ENCODE measurements at places on chromosomes 12 and 14.

DNA sequence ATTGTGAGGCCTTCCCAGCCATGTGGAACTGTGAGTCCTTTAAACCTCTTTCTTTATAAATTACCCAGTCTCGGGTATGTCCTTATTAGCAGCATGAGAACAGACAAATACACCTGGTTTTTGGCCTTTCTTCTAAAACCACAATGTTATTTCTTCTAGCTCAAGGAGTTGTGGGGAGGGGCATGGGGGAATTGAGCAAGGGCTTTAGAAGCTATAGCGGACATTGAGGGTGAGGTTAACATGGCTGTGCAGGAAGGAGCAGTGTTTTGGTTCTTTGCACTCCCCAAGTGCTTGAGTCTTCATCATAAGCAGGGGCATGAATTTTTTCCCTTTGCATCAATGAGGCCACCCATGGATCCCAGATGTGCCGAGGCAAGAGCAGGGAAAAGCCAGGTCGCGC lies 86.8 kb downstream of the SPRING1 start:
- no peak for DNase-seq

DNA sequence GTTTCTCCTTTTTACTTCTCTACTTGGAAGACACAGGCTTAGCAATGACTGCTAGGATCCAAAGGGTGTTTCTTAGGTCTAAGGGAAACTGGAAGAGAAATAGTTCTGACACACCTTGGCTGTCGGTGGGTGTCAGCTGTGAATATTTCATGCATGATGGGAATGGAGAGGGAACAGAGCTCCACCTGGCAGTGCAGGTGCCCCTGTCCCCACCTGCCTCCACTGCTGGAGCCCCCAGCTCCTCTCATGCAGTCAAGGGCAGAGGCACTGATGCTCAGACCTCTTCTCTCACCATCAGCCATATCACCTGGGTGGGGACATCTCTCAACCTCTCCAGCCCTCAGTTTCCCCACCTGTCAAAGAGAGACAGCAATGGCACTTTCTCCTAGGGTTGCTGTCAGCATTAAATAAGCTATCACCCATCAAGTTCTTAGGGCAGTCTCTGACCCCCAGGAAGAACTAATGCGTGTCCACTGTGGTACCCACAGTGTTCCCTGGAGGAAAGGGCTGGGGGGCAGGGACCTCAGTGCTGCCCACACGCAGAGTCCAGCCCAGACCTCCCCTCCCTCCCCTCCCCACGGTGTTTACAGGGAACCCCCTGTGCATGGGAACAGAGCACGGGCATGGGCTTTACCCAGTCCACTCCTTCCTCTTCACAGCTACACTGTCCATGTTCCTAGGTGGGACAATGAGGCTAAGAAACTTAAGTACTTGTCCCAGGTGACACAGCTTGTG lies 69.1 kb downstream of the C14orf132 start:
- no peak for DNase-seq

- no peak for DNase-seq
Measured at GRCh38 chr12:6603095-6603567, 4.0 kb downstream of the CHD4 start.

DNA sequence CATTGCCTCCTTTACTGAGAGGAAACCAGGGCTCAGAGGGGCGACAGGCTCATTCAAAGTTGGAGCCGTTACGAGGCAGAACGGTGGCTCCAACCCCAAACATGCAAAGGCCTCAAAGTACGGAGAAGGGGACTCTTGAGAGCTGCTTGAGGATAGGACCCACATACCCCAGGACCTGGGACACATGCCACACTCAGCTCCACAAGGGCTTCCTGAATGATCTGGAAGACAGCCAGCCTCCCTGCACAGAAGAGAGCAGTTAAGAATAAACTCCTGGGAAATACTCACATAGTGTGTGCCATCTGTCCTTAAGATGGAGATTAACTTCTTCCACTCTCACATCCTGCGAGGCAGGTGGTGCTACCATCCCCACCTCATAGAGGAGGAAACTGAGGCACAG lies 26.6 kb upstream of the NXPH4 start:
- no peak for DNase-seq

- no peak for DNase-seq
Measured at GRCh38 chr14:71952381-71953363, 20.4 kb downstream of the RGS6 start.

DNA sequence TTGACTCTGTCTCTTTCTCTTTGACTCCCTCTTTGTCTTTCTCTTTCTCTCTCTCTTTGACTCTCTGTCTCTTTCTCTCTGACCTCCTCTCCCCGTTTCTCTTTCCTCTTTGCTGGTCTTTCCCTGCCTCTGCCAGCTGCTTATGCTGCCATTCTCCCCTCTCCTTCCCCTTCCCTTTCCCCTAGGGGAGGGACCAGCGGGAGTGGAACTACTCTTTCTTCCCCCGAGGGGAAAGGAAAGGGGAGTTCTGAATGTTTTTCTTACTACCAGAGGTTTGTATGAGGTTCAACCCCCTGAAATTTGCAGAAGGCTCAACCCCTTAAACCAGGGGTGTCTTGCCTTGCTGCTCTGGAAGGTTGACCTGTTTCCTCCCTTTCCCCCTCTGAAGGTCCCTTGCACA lies 24.7 kb upstream of the RNASE1 start:
- no peak for DNase-seq

GRCh38 chr12:5963515-5963914 lies 18.5 kb upstream of the ANO2 start:
- no peak for DNase-seq

GRCh38 chr12:65460063-65460462 lies 181.6 kb downstream of the MSRB3 start:
- no peak for DNase-seq

- no peak for DNase-seq
Measured at GRCh38 chr12:68163560-68164081, 4.1 kb upstream of the IFNG start.

- DNase-seq, result no peak
Measured at GRCh38 chr12:91633206-91633605, 450.6 kb upstream of the DCN start.

GRCh38 chr14:103022685-103023044 lies 34.7 kb downstream of the CDC42BPB start:
- DNase-seq, result no peak

- DNase-seq, result no peak
Measured at GRCh38 chr14:97058074-97058467, 260.9 kb downstream of the VRK1 start.

DNA sequence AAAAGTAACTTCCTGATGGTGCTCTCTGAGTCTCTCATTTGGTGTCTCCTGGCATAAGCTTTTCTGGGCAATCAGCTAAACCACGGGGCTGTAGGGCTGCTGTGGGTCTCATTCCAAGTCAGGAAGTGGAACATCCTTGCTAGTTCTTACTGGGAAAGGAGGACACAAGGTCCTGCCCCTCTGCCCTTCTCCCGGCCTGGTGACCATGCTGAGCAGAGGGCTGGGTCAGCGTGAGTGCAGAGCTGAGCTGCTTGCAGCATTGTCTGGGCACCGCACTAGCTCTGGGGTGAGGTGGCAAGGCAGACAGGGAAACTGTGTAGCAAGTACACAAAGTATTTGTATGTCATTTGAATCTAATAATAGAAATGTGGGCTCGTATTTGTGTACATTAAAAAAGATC lies 45.0 kb upstream of the ASPG start:
- DNase-seq, result no peak

DNA sequence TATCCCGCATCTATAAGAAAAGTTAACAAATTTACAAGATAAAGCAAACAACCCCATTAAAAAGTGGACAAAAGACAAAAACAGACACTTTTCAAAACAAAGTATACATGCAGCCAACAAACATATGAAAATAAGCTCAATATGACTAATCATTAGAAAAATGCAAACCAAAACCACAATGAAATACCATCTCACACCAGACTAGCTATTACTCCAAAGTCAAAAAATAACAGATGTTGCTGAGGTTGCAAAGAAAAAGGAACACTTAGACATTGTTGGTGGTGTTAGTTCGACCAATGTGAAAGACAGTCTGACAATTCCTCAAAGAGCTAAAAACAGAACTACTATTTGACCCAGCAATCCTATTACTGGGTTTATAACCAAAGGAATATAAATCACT lies 968.6 kb upstream of the USP15 start:
- no peak for DNase-seq

DNA sequence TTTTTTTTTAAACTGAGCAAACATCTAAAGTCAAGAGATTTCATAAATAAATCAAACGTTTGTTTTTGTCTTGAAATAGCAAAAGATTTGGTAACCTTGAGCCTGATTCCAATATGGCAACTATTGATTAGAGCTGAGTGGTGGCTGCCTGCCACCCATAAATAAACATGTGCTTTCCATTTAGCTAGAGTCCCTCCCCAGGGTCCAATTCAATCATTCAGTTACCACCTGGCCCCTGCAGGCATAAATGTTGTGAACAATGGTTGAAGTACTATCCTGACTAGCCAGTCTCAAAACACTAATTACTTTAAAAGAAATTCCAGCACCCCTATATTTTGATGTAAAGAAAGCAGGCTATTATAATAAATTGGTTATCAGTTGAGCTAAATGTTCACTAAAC lies 129.7 kb upstream of the GRIP1 start:
- no peak for DNase-seq

- no peak for DNase-seq
Measured at GRCh38 chr12:103807561-103808238, 33.3 kb downstream of the NT5DC3 start.

DNA sequence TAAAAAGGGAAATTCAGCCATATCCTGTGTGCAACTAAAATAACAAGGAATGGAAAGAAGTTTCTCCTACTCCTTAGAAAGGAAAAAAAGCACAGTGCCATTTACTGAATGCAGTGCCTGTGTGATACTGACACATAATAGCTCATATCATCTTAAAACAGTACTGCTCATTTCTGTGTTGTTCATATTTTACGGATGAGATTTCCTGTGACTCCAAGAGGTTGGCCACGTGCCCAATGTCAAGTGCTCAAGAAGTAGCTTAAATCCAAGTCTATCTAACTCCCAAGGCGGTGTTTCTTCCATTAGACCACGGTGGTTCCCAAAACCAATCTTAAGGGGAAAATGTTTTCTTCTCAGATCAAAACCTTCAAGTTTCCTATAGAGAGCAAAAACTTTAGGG lies 20.0 kb downstream of the MAP3K9 start:
- no peak for DNase-seq

DNA sequence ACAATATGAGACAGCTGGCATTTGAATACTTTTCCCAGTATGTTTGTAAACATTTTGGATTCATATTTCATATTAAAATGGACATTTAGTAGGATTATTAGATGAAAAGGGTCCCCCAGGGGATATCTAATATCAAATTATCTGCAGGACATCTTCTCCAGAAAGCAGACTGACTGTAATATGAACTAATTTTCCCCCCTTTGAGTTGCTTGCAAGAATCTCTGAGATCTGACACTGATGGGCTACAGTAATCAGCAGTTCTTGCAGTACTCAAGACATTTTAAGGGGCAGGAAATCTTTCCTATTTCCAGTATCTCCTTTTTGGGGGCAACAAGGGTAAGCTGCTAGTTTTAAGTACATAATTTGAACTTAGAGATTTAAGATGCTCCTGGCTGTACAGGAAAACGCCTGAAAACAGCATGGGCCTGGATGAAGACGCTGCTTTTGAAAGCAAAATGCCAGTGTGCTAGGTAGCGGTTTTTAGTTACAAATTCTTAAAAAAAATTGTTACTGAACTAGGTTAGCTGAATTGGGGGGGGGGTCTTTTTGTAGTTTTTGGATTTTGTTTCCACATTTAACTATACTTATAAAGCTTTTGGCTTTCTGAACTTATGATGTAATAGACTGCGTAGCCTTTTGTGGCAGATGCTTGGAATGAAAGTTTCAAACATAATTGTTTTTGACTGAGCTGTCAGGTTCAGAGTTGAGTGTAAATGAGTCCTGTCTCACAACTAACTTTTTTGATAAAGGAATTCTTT lies 2.2 kb downstream of the FRMD6 start:
- DNase-seq, result no peak

DNA sequence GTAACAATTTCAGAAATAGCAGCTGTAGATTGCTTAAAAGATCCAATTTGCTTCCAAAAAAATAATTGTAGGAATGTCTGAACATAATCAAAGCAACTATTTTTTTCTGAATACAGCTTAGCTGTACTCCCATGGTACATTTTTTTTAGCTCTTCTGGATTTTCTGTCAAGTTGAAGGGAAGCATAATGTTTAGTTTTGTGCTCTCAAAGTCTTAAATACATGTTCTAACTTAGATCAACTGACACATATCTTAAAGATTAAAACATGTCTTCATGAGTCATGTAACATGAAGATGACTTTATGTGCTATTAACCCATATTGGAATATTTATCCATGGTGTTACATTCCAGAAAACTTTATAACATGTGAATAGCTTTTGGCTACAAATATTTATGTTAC lies 255.7 kb downstream of the BTG1 start:
- no peak for DNase-seq

GRCh38 chr14:104429291-104429861 lies 150.2 kb upstream of the C14orf180 start:
- DNase-seq, result no peak

GRCh38 chr14:105290621-105291346 lies 10.0 kb downstream of the BRF1 start:
- no peak for DNase-seq

- no peak for DNase-seq
Measured at GRCh38 chr14:64873506-64874219, 6.0 kb downstream of the SPTB start.

DNA sequence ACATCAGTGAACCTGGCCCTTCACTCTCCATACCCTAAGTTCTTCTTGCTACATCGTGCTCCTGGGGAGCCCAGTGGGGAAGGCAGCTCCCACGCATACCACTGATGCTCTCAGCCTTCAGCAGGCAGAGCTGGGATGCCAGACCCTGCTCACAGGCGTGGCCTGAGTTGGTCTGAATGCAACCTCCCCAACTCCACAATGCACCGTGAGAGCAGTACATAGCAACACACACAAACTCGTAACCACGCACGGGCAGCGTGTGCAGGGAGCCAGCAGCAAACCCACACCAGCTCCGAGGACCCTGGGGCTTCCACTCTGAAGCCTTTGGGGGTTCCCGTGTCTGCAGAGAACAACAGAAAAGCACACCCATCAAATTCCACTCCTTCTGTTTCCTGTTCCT lies 37.3 kb downstream of the ANO2 start:
- DNase-seq, result no peak

DNA sequence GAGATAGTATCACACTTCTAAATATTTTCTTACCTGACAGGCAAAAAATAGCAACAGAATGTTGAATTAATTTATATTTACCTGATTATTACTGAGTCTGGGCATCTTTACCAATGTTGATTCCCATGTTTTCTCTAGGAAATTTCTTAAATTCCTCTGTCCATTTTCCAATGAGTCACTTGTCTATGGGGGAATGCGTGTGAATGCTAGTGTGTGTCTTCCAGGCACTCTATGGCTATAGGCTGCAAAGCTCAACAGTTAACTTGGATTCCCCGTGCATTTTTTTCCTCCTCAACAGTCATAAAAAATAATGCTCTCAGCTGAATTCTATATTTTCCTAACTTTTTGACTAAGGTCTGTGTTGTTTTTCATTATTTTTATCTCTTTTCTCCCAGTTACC lies 1385.8 kb upstream of the FLRT2 start:
- no peak for DNase-seq

DNA sequence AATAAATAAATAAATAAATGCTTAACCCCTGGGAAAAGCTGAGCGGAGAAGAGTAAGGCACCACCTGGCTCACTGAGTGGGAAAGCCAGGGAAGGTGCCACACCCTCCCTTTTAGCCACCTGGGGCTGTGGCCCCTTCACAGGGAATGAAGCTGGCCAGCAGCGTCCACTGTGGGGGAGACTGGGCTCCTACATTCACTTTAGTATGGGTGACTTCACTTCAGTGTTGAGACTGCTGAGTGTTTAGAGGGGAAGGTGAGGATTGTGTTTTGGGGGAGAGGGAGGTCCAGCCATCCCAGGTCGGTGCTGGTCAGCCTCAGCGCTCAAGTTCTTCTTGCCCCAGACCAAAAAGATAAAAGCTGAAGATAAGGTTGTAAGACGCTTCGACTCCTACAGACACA lies 1.6 kb downstream of the NAB2 start:
- no peak for DNase-seq

Measured in stimulated activated CD8-positive, alpha-beta memory T cell treated with anti-CD3 and anti-CD28 coated beads, Interleukin-15, amount 100 ng/mL, for 24 hours (primary cell).